ENCODE measurements at places on chromosomes 5 and 9.
A peak's percentile ranks its signal among the peaks of the same experiment; 100 is the strongest.

DNA sequence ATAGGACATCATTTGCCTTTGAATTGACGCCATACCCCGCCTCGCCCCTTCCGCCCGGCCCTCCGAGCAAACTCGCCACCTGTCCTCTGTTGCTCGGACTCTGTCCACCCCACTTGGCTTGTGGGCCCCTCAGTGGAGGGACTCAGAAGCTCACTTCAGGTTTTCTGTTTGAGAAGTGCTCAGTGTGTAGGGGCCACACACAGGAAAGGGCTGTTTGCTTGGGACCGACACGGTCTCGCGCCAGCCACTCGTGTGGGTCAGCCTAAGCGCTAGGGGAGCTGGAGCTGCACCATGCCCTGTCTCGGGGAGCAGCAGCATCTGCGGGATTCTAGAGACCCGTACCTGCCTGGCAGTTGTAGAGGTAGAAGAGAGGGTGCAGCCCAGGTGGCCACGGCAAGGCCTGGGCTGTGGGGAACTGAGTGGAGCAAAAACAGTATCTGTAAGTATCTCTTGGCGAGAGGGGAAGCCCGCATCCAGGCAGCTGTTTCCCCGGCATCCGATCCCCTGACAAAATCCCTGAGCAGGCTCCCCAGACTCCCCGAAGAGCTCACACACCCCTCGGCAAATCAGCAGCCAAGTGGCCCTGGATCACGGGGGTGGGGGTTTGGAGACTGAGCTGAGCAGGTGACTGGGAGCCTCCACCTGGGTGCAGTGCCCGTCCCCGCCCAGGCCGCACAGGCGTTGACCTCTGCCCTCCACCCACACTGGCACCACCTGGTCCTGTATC lies 52.2 kb downstream of the COL5A1 start:
- DNase-seq = no peak

- DNase-seq = no peak
Measured at GRCh38 chr5:143062379-143062778, 292.2 kb downstream of the ARHGAP26 start.

DNA sequence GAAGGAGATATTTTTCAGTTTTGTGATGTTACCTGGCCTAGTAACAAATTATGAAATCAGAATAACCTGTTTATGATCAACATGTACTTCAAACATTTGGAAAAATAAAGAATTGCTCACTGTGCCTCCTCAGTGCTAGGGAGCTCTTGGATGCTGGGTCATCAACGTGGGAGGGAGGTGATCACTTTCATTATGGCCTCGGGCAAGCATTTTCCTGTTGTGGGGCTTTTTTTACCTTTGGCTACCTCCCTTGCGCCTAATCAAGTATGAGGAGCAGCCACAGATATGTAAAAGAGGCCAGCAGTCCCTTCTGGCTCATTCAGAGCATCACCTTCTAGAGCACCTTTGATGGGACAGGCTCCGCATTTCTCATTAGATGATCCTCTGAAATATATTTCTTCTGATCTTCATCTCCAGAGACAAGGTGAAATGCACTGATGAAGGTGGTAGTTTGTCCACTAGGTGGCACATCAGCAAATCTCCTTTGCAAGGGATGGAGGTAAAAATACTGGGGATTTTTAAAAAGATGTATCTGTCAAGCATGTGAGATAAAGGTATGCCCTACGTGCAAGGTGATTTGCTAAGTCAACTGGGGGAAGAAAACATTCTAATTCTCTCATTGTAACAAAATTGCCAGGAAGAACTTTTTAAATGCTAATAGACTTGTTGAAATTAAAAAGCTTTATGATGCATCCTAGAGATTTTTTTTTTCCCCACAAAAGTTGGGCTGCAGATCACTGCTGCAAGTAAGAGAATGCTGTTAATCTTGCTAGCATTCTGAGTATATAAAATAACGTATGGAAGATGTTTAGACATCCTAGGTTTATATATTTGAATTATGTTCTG lies 218.2 kb downstream of the MAST4 start:
- DNase-seq = peak; percentile 46

GRCh38 chr5:160175438-160176218 lies 53.7 kb upstream of the FABP6 start:
- no peak for DNase-seq

GRCh38 chr5:179339996-179340395 lies 5.3 kb downstream of the ADAMTS2 start:
- no peak for DNase-seq

DNA sequence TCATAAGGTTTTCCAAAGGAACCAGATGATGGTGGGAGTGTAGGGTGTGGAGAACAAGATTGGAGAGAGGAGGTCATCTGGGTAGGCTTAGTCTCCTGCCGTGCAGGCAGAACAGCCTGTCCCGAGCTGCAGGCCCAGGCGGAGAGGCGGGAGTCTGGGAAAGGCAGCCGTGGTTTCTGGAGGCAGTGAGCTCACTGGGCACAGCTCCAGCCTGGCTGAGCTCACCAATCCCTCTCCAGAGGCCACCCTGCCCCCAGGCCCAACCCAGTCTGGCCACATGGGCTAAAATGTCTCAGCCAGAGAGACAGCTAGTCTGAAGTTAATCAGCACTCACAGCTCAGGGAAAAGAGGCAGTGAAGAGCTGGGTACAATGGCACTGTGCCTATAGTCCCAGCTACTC lies 12.3 kb downstream of the P4HA2 start:
- DNase-seq = no peak
